Stimulated activated CD4-positive, alpha-beta T cell treated with anti-CD3 and anti-CD28 coated beads, Interleukin-1b, Interleukin-23, amount 100 ng/mL, for 24 hours (primary cell): ENCODE measurements at places on chromosomes 2 and 18.

- DNase-seq = no peak
Observed at GRCh38 chr18:27276886-27277285, 91.8 kb upstream of the CHST9 start.

GRCh38 chr18:74529378-74529777 lies 4.9 kb upstream of the CNDP1 start:
- no peak for DNase-seq

GRCh38 chr2:24509425-24509824 lies 18.4 kb downstream of the NCOA1 start:
- no peak for DNase-seq

- DNase-seq = no peak
Observed at GRCh38 chr2:208645226-208645625, 238.6 kb downstream of the PTH2R start.

DNA sequence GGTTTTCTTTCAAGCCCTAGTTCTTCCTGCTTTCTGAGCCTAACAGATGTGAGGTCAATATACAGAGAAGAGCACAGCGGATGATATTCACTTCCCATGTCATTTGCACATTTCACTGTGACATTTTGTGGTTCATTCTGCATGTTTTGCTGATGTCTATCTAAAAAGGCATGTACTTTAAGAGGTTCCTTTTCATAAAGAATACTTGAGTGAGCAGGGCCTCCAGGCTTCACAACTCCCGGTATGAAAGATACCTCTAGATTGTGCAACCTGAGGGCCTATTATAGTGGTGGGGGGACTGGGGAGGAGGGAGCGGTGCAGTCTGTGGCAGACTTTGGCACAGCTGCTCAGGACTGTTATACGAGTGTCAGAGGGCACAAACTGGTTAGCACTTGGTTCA lies 54.6 kb downstream of the CPO start:
- DNase-seq = no peak

DNA sequence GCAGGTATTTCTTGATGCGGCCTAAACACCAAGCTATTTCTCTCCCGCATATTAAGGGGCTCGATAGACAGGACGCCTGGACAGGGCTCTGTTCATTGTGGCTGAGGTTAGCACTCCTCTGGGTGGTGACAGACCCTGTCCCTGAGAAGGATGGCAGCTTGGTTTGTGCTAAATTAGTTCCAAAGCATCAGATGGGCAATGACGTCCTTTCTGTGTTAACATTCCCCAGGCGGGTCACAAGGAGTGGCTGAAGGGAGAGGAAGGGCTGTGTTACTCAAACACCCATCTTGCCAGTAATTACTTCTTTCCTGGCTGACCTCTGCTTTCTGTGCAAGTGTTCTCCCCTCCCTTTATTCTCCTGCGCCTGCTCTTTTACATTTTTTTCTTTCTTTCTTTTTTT lies 75.0 kb downstream of the TMEM247 start:
- DNase-seq = no peak

- DNase-seq = no peak
Observed at GRCh38 chr2:10906926-10907625, 4.7 kb upstream of the KCNF1 start.

- DNase-seq = no peak
Observed at GRCh38 chr2:15642011-15642814, 50.5 kb downstream of the DDX1 start.

- no peak for DNase-seq
Observed at GRCh38 chr2:215419769-215420470, 15.9 kb downstream of the FN1 start.

GRCh38 chr2:173906626-173907025 lies 58.5 kb downstream of the SP3 start:
- no peak for DNase-seq

DNA sequence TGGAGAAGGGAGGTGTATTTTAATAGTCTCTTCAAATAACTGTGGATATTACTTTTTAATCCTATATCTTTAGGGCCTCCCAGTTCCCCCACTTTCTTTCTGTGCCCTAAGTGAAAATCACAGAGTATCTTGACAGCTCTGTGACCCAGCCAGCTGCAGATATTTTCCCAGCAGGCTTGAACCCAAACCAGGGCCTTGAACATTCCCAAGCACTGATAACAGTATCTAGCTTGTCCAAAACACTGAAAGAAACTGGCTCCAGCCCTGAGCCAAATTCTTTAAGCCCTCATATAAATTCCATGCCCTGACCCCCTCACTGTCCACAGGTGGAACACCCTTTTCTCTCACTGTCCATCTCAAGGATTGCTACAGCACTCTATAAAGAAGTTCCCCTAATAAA lies 388.1 kb upstream of the CHAC2 start:
- no peak for DNase-seq

DNA sequence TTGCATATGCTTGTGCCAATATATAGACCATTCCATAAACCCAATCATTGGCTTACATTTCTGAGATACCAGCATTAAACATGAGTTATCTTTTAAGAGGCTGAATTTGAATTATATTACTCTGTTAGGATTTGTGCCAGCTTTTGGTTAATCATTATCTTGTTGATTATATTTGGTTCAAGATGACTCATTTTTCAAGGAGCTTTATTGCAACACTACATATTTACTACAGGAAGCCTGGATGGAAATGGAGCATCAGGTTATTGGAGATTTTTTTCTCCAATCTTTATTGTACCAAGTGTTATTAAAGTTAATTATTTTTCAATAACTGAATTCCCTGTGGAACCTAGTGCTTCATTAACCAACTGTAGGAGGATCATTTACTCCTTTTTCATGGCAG lies 26.4 kb downstream of the EML4 start:
- no peak for DNase-seq

GRCh38 chr2:8312861-8313830 lies 368.7 kb upstream of the ID2 start:
- no peak for DNase-seq

DNA sequence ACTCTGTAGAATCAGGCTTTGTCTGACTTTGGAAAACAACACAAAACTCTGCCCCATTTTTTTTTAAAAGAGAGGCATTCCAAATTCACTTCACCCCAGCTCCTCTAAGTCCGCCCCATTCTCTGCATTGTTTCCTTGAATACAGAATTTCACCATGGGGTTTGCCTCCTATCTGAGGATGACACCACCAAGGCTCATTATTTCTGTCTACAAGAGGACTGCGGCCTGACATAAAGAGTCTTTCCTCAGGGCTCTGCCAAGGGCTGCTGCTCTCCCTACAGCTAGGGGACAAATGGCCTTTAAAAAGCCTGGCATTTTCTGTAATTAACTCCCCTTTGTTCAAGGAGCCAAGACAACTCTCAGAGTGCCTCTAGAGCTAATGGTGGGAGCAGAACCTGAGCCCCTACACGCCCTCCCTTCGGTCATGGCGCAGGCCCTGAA lies 4.6 kb downstream of the CHST10 start:
- DNase-seq = no peak

DNA sequence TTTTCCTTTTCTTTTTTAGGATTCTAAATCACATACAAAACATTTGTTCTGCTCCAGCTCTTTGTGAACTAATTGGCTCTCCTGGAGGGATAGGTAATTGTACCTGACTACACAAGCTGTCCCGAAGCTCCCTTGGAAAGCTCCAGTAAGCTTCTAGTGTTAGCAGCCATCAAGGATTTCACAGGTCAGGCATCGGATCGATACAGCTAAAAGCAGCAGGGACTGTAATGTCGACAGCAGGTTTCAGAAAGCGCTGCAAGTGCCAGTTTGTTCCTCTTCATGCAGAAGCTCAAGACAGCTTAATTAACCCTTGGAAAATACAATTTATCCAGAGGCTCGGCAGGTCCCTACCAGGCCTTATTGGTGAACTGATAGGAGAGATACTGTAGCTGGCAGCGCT lies 87.2 kb upstream of the VRK2 start:
- no peak for DNase-seq

DNA sequence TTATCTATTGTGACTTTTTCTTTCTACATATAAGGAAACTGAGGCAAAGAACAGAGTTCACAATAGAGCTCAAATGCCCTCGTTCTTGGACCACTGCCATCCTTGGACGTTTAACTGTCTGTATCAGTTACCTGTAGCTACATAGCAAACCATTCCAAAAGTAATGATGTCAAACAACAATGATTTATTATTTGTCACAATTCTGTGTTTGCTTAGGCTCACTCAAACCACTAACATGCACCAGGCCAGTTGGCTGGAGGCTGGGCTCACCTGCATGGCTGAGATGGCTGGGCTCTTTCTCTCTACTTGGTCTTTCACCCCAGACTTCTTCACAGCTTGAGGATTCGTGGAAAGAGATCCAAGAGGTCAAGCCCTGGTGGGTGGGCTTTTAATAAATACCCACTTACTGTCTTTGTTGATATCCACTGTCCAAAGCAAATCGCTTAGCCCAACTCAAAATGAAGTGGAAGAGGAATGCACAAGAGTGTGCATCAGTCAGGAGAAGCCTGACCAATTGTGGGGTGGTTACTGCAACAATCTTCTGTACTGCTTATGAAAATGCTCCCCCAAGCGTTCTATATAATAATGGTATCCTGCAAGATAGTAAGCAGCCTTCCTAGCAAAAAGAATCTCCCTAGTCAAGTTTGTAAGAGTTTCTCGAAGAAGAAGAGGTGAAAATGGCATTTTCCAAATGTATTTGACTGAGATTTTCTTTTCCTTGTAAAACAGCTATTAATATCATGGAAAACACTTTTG lies 163.5 kb upstream of the NT5C1B start:
- DNase-seq = no peak
